ENCODE measurements at places on chromosomes 7 and 10.

DNA sequence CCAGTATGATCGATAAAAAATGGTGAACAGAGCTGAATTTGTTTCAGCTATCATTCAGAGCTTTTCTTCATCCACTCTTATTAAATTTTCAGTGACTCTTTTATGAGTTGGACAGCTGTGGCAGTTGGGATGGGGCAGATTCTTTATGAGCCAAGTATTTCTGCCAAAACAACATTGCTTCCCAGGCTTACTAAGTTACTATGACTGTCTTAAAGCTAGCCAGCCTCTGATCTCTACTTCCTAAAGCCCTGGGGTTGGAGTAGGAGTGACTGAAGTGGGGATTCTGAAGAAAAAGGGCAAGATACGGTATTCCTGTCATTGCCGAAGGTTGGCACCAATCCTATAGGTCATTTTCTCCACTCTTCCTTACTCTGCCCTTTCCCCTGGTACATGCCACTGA, 12.7 kb downstream of the RPP30 start:
- DNase-seq = no peak

DNA sequence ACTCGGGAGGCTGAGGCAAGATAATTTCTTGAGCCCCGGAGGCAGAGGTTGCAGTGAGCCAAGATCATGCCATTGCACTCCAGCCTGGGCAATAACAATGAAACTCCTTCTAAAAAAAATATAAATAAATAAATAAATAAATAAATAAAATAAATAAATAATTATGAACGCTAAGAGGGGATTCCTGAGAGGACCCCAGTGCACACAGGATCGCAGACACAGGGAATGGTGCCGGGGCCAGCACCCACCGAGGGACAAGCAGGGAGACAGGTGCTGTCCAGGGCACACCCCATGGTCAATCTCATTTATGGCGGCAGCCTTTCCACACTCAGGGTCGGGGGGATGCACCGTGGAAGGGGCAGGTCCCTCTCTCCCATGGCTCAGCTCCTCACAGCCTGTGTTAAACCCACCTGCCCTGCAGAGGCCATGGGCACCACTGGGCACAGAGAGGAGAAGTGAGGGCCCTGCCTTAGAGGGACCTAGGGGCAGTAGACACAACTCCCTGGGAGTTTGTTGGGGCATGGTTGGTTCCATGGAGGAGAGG, 2.2 kb upstream of the RAMP3 start:
- DNase-seq = no peak

GRCh38 chr7:73977619-73978618, 50.1 kb upstream of the ELN start:
- DNase-seq = no peak

GRCh38 chr10:132808383-132809231, 22.7 kb upstream of the NKX6-2 start:
- DNase-seq = no peak

GRCh38 chr10:27568196-27569175, 64.4 kb downstream of the RAB18 start:
- DNase-seq = no peak

- no peak for DNase-seq
These were observed 25.2 kb upstream of the DMTF1 start for GRCh38 chr7:87127019-87127418.

DNA sequence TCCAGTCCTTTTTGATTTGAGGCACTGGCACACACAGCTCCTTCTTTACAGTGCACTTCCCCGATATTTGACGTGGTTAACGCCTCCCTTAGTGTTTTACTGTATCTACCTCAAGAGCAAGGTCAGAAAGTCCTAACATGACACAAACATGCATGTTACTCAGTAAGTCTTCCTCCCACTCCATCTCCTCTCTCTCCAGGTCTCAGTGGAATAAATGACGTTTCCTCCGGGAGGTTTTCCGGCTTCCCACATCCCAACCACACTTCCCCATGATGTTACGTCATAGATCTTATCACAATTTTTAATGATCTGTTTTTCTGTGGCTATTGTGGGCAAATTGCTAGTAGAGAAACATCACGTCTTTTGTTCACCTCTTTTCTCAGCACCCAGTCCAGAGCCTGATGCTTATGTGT, 165.7 kb downstream of the PTPN20 start:
- no peak for DNase-seq

DNA sequence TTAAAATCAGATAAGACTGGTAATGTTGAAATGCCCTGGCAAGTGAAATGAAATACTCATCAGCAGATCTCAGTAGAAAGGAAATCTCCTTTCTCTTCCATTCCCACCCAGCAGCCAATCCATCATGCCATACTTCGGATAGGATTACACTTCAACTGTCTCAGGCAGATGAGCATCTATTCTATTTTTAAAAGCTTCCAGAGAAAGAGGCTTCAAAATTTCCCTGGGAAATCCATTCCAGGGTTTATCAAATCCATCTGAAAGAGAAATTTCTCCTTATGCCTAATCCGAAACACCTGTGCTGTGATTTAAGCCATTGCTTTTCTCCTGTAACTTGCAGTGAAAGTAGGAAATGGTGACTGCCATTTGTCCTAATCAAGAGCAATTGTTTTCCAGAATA, 60.4 kb upstream of the RAPGEF5 start:
- DNase-seq = no peak

DNA sequence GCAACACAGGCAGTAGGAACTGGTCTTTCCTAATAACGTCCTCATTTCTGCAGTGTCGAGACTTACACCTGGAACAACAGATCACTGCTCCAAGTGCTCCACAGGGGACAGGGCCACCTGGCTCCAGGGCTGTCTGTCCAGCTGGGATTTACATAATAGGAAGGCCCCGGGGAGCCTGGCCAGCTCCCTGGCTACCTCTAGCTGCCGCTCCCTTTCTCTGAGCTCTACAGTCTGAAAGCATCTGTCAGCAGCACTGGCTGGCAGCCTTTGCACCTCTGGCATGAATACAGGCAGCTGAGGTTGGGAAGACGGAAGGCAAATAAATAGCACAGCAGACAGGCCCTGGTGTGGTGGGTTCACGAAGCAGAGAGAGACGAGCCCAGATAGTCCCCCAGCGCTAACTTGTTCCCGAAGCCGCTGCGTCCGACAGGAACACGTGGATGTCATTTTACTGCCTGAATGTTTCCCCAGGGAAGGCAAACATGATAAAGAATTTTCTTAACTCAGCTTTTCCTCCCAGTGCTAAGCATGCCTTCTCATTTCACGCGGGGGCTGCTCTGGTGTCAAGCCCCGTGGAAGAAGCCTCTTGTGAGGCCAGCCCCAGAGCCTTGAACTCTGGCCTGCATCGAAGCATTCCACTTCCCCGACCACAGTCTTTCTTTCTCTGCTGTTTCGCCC, 105.4 kb downstream of the ITIH5 start:
- peak; percentile 30 for DNase-seq

DNA sequence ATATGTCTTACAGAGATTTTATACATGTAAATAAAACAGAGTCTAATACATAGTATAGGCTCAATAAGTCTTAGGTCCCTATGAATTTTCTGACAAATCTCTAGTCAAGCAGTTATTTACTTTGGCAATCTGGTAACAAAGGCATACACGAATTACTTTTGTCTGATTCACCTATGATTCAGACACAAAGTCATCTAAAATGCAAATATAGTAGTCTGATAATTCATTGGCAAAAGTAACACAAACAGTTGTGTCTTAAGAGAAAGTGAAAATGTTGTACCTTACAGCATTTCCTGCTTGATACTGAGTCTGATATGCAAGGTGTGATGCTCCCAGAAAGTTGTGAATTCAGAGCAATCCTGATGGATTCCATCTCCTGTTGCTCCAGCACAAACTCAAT, 209.4 kb upstream of the PRSS1 start:
- DNase-seq = no peak

DNA sequence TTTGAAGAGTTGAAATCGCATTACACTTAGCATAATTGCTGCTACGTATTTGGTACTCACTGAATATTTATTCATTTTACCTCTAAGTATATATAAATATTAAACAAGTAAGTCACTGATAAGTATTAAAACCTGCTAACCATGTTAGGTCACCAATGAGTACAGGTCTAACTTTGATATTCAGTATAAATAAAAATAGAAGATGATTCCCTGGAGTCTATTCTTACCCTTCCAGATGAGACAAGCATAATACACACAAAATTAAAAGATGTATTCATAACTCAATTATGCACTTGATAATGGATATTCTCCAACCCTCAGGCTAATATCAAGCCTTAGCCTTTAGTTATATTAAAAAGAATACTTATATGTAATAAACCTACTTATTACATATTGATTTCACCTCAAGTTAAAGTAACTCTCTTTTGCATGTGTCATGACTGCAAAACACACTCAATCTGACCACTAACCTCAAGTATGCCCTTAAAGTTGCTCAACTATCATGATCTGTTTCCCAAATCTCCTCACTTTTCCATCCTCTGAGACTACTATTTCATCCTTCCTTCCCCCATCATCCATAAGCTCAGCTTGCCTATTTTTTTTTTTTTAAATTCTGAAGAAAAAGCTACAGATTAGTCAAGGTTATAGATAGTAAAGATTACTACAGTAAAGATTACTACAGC, 46.8 kb downstream of the IPMK start:
- DNase-seq = no peak

GRCh38 chr7:117772421-117772820, 100.8 kb downstream of the CTTNBP2 start:
- DNase-seq = no peak

- DNase-seq = no peak
These were observed 280.5 kb upstream of the SP8 start for GRCh38 chr7:21067216-21067615.

- no peak for DNase-seq
These were observed 6.7 kb downstream of the NRP1 start for GRCh38 chr10:33327751-33328150.

- DNase-seq = no peak
These were observed 179.1 kb downstream of the RPS24 start for GRCh38 chr10:78212786-78213175.

- no peak for DNase-seq
These were observed 237.7 kb downstream of the CACNB2 start for GRCh38 chr10:18377898-18378297.

DNA sequence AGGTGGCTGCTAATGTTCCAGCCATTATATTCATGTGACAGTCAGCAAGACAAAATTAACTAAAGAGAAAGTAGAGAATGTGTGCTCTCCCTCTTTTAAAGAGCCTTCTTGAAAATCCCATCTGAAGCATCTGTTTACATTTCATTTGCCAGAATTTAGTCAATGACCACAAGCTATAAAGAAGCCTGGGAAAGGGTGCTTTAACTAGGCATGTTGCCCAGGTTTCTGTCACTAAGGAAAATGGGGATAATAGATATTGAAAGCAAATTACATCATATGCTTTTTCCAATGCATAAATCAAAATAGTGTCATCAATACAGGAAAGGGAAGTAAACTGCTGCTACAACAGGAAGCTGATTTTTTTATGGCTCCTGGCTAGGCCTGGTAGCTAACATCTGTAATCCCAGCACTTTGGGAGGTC, 67.7 kb downstream of the ELAPOR2 start:
- no peak for DNase-seq

GRCh38 chr10:77104459-77104980, 533.1 kb downstream of the KCNMA1 start:
- DNase-seq = no peak

DNA sequence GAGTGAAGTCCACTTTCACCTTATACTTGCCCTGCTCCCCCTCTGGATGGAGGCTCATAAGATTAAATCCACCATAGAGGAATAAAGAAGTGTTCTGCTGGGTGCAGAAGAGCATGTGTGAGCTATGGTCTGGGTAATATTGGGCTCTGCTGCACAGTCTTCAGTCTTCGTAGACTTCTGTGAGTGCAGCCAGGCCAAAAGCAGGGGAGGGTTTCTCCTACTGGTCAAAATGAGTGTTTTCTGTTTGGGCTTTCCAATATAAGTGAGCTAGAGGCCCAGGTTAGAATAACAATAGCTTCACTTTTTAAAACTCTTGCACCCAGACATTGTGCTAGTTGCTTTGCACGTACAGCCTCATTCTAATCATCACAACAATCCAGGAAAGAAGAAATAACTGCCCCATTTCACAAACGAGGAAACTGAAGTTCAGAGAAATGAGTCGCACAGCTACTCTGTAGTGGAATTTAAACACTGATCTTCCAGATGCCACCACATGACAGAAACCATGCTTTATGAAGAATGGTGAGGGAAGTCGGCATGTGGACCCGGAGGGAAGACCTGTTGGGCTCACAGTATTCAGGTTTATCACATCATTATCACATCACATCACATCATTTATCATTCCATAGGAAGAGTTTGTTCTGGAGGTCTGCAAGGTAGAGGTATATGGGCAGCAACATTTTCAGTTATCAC, 23.8 kb upstream of the MSMB start:
- DNase-seq = no peak

DNA sequence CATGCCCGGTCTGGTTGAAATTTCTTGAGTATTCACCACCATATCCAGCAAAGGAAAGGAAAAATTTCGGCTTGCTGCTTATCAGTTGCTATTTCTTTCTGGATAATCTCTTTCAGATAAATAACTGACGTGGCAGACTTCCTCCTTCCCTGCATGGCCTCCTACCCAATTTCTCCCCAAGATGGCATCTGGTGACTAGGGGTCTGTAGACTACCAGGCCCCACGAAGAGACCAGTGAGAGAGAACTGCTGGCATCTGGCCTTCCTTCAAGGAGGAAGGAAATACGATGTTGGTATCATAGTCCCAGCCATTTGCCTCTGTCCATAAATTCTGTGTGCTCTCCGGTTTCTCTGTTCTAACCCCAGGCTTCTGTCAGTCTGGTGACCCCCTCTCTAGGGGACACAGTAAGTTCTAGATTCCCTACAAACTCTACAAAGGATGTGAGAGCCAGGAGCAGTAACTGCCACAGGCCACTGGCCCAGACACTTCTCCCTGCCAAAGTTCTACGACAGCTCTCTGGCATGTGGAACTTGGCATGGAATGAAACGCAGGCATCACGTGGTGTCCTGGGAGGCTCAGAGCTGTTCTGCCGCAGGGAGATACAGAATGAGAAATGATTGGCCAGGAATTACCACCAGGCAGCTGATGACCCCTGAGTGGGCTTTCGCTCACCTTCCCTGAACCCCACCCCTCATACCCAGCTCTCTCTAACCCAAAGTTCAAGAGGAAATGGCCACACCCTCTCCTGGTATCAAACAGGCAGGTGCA, 30.0 kb upstream of the MSRB2 start:
- no peak for DNase-seq

GRCh38 chr7:143455491-143455890, 12.2 kb downstream of the TAS2R60 start:
- DNase-seq = no peak

DNA sequence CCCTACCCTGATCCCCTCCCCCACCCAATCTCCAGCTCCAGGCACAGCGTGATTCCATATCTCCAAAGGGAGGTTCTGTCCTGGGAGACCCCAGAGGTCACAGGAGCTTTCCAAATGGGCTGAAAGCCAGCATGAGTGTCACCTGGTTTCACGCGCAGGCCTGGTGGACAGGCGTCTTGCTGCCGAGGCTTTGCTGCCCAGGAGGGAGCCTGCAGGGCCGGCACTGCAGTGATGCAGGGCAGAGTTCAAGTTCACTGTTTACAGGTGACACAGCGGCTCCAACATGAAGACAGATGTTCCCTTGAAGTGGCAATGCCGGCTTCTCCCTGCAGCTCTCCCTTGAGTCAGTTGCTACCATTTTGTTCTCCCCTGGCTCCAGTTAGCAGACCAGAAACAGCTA, 104.3 kb downstream of the TCERG1L start:
- DNase-seq = no peak

- DNase-seq = peak; percentile 31
These were observed 180.1 kb downstream of the MAD1L1 start for GRCh38 chr7:2052657-2053048.
